Foreskin melanocyte (primary cell): ENCODE measurements at places on chromosomes 16 and 17.

DNA sequence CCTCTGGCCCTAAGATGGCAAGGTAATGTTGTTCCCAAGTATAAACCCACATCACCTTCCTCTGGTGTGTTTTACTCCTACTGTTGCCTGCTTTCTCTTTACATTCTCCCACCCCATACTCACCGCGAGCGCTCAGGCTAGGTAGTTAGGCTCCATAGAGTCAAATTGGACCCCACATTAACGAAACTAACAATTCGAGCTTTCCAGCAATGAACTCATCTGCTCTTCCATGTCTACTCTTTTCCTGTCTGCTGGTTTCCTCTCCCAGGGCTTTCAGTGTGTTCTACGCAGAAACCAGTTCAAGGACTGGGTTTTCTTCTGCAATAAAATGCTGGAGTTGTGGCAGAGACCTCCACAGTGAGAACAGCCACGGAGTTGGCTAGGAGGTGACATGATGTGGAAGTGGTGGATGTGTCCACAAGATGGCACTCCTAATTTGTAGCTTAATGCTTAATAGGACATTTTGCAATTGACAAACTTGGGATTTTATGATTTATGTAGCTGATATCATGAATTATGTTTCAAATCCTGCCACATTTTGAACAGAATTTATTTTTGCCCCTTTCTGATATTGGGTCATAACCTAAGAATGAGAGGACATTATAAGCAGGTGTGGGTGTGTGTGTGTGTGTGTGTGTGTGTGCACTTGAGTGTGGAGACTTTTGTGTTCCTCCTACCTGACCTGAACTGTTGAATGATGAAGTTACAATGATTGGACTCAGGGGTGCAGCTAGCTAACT is 2.2 kb upstream of the UQCRC2 start:
- DNase-seq: peak; percentile 17

DNA sequence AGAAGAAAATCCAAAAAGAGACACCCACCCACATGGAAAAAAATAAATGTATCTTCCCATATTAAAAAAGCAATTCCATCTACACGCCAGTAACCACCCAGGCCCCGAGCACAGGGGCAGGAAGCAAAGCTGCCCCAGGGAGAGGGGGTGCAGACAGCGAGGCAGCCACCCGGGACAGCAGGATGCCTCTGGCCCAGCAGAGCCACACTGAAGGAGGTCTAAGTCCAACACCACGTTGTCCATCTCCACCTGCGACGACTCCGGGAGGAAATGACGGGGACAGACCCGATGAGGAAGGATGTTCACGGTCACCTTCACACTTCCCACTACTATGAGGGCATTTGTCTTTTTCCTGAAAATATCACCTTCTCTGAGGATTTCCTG is 14.4 kb upstream of the CYTH1 start:
- no peak for DNase-seq

DNA sequence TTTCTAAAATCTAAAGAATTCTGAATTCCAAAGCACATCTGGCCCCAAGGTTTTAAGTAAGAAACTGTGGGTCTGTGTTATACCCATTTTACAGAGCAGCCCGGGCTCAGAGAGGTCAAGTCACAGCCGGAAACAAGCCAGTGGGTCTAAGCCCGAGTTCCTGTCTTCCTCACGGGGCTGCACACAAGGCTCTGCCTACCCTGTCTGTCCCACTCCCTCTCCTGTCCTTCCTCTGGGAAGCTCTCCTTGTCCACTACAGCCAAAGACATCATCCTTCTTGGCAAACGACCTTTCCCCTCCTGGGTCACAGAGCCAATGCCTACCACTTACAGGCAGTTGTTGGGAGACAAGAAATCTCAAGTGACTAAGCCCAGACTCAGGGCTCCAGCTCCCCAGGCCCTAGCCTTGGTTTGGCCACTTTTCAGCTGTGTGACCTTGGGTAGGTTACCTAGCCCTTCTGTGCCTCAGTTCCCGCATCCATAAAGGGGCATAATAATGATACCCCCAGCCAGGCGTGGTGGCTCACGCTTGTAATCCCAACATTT is 55.6 kb upstream of the MAP3K14 start:
- no peak for DNase-seq

GRCh38 chr16:67942200-67942509 is 1.8 kb downstream of the LCAT start:
- no peak for DNase-seq

DNA sequence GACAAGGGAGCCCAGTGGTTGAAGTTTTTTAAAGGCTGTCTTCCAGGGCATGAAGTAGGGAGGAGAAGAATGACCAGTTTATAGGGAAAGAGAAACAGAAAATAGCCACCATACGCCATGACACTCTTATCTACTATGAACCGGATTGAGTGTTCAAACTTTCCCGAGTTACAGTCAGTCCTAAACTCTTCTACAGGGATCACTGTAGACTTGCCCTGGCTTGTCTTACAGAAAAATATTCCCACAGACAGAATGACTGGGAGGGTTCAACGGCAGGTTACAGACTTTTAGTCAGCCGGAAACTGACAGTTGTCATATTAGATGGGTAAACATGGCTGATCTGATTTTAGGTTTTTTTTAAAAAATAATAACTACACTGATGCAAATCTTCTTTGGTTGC is 662.5 kb upstream of the SOX9 start:
- DNase-seq: no peak

- no peak for DNase-seq
Observed at GRCh38 chr16:68081861-68082628, 3.1 kb upstream of the NFATC3 start.

GRCh38 chr17:69870091-69870530 is 204.9 kb upstream of the KCNJ16 start:
- peak; percentile 64 for DNase-seq

DNA sequence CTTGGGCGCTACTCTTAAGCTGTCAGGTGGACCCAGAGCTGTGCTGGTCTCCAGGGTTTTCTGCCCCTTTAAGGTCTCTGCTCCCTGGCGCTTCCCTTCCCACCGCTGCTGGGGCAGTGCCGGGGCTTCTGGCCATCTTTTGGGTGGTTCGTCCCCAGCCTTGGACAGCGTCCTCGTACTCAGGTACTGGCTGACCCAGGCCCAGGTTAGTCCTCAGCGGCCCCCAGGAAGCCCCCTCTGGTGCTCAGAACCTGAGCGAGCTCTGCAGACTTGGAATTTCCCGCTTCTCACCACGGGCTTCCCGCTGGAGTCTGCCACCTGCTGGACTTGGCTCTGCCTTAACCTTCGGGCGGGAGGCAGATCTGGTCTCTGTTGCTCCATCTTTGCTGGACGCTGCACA is 94.1 kb upstream of the ZNF750 start:
- DNase-seq: no peak

GRCh38 chr17:81735264-81736102 is 23.4 kb downstream of the SLC25A10 start:
- DNase-seq: no peak

- no peak for DNase-seq
Observed at GRCh38 chr17:44902135-44902760, 3.0 kb upstream of the EFTUD2 start.
